ENCODE measurements at places on chromosomes 1 and 21.

GRCh38 chr1:68210027-68210426 lies 22.3 kb downstream of the WLS start:
- no peak for DNase-seq

- DNase-seq: peak; percentile 0
Measured at GRCh38 chr1:165073185-165074007, 283.1 kb downstream of the LMX1A start.

DNA sequence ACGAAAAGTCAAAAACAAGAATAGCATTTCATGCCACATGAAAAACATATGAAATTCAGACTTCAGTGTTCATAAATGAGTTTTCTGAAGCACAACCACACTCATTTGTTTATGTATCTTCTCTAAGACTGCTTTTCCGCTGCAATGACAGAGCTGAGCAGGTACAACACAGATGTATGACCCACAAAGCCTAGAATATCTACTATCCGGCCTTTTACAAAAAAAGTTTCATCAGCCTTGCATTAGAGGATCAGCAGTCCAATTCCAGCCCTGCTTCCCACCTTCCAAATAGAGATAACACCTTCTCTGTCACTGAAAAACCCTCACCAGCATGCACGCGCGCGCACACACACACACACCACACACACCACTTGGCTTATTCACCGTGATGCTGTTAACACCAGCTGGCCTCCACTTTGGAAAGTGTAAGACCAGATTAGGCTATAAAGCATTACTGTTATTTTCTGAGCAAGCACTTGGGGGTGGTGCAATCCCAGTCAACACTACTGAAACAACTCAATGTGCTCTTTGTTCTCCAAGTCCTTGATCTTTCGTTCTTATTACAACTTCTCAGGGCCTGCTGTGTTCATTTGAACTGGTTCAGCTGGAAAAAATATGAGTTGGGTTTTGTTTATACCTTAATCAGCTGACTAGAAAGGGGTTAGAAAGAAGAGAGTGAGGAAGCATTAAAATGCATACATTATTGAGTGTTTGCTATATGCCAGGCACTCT lies 90.0 kb downstream of the GLUL start:
- DNase-seq: no peak

DNA sequence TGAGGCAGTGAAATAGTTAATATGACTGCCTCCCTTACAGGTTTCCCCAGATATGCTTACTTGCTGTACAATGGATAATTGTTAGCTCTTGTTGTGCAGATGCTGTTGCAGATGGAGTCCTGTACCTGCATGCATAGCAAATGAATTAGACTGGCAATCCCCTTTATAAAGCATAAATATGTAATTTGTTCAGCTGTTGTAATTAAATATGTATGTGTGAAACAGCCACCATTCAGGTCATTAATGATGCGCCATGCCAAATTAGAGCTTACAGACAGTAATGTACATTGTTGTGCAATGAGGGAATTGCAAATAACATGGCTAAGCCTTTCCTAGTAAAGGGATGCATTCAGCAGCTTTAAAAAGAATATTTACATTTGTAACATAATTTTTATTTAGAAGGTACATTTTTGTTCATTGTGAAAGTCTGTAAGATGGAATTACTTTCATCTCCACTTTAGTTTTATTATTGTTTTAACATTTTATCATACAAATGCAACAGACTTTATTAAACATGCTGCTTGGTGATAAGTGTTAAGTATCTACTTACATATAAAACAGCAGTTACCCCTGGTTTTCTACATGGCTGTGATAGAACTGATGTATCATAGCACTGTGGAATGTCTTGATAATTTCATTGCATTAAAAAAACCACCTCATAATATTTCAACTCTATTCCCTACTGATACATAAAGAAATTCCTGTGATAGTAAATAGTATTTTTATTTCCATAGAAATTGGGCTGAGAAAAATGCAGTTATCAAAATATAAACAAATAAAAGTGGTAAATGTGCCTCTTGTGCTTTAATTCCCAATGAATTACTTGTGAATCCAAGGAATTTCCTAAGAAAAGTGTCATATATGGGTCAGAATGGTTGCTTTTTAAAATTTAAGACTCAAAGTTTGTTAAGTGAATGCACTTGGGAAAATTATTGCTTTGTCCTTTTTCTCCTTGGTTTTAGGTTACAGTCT lies 99.0 kb downstream of the NFIA start:
- DNase-seq: no peak

DNA sequence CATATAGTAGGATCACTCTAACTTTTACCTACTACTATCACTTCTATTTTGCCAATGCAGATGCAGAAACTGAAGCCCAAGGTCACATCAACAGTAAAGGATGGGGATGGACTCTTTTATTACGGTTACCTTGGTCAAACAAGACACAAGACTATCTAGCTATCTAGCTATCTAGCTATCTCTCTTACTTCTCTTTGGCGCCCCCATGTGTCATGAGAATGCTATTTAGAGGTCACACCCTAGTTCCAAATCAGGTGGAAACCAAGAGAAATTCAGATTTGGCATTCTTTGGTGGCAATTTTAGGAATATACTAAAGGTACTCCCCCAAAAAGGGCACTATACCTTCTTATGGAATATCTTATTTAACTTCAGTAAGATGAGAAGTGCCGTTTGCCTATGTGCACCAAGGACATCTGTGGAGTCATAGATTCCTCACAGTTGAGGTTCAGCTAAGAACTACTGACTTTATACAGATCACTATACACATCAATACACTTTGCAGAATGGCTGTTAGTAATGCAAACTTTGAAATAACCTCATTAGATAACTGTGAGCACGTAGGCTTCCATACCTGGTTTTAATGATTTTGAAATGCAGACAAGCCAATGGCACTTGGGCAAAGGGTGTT lies 6.7 kb downstream of the ZNF648 start:
- peak; percentile 61 for DNase-seq

- no peak for DNase-seq
Measured at GRCh38 chr1:65514041-65514440, 93.6 kb downstream of the LEPR start.

GRCh38 chr1:226407199-226407496 lies 745 bp downstream of the PARP1 start:
- DNase-seq: peak; percentile 53

Data from CD4-positive, alpha-beta T cell treated with Interleukin-17A for 1 hour (primary cell).